ENCODE measurements at places on chromosomes 11 and 22.

DNA sequence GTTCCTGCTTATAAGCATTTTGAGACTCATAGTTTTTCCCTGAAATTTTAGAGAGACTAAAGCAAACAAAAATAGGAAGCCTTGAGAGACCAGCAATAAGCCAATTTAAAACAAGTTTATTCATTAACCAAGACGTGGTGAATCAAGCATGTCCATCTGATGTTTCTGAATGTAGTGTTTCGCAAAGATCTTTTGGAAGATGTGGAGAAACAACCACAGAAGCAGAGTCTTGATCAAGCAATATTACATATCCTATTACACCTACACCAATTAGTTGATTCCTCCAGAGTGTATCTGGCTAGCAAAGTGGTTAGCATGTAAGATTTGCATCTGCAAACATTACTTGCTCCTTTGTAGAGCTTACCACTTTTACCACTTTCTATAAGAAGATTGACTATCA is at the start of gene OVCH2:
TSS of gene OVCH2 (minus strand) at position 101 of the 400 bp plus-strand sequence. CDS start at position 18, 83 bp downstream.
- DNase-seq, result no peak

GRCh38 chr11:120146413-120147093 is 8.6 kb upstream of the TRIM29 start:
- no peak for DNase-seq

DNA sequence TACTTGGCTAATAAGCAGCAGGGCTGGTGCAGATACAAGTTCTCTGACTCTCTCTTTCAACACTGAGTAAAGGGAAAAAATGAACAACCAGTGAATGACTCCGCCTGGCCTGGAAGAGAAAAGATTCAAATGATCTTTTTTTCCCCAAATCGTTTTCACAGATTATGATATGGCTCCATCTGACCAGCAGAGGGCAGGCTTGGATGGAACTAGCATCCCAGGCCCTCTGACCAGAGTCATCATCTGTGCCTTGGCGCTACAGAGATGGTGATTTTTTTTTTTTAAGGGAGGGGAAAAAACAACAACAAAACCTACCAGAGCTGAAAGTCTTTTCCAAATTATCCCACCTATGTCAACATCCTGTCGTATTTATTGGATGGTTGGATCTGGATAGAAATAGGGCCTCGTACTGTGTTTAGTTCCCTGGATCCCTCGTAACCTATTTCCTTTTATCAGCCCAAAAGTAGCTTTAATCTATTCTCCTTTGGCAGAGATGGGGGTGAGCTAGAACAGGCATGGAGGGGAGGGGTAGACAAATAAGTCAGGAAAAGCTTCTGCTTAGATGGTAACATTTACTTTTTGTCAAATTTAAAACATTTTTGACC is 69.7 kb downstream of the PRSS23 start:
- DNase-seq, result no peak

DNA sequence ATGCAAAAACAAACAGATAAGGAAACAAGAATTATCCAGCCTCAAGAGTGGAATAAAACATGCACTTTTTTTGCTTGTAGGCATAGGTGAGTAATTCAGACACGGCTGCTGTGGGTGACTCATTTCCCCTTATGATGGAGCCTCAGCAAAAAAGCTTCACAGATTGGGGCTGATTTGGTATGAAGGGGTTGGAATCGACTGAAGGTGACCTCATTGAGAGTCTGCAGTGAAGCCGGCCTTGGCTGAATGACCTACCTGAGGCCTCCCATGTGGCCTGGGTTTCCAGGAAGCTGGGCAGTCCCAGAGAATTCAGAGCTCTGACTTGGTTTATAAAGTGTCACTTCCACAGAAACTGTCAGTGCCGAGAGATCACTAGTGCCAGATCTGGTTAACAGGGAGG is 34.2 kb upstream of the VPREB1 start:
- DNase-seq, result peak; percentile 10

DNA sequence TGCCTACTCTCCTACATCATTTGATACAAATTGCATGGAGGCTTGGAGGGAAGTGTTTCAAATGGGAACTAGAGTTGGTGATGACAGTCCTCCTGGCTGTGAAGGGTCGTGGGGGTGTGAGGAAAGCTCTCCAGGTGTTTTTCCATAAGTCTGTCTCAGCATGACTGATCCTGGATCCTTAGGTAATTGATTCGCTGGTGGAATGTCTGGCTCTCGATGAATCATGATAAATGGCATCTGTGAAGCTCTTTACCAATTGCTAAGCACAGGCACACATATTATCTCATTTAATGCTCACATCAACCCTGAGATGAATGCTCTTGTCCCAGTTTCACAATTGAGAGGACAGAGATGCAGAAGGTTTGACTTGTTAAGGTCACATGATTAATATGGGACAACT is 107.5 kb downstream of the PKNOX2 start:
- DNase-seq, result no peak

GRCh38 chr11:8039530-8040260 is 41.3 kb upstream of the TUB start:
- DNase-seq, result no peak

DNA sequence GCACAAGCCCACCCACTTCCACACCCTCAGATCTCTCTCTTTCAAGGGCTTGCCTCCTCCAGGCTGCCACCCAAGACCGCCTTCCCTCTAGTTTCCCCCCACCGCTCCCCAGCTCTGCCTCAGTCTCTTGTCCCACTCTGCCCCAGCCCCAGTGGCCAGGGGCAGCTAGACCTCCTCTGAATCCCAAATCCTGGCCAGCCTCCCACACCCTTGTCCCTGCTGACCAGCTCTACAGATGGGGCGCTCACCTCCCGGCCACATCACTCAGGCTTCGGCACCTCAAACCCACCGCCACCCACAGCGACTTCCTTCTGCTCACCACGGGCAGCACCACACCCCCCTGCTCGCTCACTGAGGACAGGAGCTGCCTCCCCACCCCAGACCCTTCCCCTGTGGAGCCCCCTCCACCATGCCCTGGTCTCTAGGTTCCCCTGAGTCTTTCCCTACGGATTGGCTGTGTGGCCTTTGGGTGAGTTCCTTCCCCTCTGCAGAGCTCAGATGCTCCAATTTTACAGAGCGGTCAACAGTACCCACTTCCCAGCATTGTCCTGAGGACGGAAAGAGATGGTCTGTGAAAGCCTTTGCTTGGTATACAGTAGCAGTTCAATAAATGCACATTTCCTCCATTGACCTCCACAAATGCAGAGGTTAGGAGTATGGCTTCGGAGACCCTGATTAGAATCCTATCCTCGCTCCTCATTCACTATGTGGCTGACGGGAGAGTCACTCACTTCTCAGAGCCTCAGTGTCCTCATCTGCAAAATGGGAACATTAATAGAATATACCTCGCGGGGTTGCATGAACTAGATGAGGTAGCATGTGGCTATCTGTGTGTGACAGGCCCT is 11.5 kb upstream of the SPI1 start:
- no peak for DNase-seq

DNA sequence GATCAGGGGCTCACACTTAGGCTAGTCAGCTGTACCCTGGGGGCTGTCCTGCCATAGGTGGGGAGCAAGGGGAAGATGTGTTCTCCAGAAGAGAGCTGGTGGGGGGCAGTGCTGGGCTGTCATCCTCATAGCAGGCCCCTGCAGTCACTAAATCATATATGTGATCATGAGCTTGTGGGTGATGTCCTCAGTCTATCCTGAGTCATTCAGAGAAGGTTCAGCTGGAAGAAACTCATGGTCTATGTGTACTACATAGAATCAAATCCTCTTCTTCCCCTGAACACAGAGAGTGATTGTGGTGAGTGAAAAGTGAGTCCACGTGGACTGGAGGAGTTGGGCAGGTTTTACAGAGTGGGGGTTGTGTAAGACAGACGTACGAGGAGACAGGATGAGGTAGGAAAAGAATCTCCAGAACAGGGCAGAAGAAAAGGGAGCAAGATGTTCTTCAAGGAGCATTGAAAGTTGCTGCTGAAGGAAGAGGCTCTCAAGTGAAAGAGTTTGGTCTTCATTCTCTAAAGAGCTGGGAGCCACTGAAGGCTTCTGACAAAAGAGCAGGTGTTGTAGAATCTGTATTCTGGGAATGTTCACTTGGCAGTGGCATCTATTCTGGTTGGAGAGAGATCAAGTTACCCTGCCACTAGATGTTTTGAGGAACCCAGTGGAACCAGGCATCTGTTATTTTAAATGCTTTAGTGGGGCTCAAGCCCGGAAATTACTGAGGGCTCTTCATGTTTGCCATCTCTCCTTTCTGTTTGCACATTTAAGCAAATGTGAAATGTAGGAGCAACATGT is 68.9 kb downstream of the C22orf31 start:
- DNase-seq, result no peak

DNA sequence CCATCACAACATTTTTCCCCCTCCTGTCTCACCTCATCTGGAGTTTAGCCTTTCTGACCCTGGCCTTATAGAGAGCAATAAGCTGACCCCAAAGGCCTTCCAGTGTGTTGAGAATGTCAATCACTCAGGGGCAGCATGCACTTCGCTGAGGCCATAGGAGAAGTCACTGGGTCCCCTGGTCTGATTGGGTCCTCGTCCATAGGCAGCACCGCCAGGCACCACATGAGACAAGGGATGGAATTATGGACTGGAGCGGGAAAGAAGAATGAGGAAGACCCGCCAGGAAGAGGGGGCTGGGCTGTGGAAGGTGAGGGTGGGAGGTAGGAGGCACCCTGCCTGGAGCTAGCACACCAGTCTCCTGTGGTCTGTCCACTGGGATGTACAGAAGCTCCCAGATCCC is 72.9 kb downstream of the DSCAML1 start:
- DNase-seq, result no peak
